ENCODE measurements at places on chromosomes 4 and X.

DNA sequence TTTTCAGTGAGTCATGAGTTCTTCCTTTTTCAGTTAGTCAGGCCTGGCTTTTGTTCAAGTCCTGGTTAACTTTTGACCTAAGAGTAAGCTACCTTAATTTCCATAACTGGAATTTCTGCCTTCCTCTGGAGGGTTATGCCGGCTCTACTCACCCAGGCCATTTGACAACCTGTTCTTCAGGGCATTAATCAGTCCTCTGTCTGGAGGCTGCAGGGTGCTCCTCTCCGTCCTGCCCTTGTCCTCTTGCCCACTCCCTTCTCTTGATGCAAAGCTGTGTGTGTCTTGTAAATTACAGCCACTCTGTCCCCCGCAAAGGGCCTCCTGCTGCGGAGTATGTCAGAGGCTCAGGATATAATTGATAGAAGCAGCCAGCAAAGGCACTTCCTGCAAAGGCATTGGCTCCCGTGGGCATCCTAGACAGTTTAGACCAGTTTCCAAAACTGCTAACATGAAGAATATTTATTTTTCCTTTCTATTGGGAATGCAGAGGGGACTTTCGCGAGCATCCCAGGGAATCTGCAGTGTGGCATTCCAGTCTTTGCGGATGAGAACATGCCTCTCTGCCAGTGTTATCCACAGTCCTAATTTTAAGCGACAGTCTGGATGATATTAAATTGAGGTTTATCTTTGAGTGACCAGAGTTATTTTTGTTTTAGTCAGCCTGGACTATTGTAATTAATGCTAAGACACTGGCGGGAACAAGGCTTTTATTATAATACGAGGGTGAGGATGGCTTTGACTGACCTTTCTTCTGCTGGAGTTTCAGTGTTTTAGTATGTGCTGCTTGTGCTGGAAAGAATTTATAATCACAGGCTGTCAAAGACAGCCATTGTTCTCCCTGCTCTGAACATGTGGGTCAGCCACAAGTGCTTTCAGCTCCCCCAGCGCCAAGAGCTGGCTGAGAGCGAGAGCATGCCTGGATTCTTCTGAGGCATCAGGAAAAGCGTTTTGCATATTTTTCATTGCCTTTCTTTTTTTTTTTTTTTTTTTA lies 74.2 kb downstream of the LIMCH1 start:
- no peak for DNase-seq

- no peak for DNase-seq
Observed at GRCh38 chr4:37365888-37366287, 121.3 kb downstream of the NWD2 start.

- no peak for DNase-seq
Observed at GRCh38 chrX:2408856-2409255, 91.9 kb downstream of the DHRSX start.

GRCh38 chr4:99215521-99215920 lies 3.5 kb downstream of the ADH6 start:
- DNase-seq = no peak

GRCh38 chr4:155629183-155629825 lies 37.3 kb upstream of the GUCY1A1 start:
- DNase-seq = no peak

DNA sequence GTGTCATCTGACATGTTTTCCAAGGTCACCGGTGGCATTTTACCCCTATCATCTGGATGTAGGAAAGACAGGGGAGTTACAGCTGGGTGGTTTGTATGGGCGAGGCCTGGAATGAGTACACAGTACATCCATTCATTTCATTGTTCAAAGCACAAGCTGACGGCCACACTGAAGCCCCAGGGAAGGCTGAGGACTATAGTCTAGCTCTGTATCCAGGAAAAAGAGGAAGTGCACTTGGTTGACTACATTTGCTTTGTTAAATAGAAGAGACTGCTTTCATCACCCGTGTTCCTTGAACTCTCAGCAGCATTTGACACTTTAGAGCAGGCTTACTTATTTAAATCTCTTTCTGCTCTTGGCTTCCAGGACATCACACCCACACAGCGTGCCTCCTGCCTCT lies 1041.0 kb upstream of the TENM3 start:
- no peak for DNase-seq

- DNase-seq = no peak
Observed at GRCh38 chr4:163603257-163603656, 108.8 kb downstream of the TMA16 start.

DNA sequence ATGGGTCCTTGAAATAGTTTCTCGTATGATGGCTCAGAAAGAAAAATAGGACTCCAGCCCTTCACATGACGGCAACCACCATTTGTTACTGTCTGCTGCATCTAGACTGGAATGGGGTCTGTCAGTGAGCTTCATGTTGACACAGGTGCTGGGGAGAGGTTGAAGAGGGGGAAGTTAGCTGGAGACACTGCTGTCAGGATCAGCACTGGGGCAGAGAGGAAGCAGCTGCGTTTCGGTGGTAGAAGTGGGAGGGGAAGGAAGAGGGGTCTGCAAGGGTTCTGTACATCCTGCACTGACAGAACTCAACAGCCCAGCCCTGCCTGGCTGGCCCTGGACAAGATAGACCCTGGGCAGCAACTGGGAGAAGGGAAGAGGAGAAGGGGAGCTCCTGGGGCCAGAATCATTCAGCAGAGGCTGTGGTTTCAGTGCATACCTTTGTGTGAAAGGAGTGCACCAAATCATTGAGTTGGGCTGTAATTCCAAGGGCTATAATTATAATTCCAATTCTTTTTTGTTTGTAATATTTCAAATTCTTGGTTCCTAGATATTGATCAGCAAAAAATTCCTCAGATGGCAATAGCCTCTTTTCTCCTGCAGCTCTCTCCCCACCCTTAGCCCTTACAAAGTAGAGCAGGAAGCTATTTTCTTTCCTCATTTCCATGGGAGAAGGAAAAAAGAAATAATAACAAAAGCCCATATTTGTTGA lies 119.4 kb upstream of the C1GALT1C1 start:
- DNase-seq = no peak

DNA sequence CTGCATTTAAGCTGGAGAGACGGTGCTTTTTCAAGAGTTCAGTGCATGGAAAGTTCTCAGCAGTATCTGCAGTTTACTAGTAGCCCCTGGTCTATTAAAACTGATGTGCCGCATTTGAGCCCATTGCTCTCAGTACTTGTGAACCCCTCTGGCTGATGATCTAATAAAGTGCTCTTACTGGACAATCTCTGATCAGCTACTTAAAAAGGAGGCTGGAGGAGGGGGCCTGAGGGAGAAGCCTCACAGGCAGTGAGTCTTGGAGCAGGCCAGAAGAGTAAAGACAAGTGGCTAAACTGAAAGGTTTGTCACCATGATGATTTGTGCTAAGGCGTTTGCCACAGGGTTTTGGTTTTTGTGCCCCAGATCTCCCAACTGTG lies 138.5 kb downstream of the ARX start:
- no peak for DNase-seq

- DNase-seq = no peak
Observed at GRCh38 chr4:110108422-110108821, 90.0 kb downstream of the ELOVL6 start.

DNA sequence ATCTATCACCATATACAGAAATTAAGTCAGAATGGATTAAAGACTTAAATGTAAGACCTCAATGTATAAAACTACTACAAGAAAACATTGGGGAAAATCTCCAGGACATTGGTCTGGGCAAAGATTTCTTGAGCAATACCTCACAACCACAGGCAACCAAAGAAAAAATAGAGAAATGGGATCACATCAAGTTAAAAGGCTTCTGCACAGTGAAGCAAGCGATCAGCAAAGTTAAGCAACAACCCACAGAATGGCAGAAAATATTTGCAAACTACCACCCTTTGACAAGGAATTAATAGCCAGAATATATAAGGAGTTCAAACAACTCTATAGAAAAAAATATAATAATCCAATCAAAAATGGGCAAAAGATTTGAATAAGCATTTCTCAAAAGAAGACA lies 236.9 kb upstream of the EMCN start:
- no peak for DNase-seq

GRCh38 chr4:92636038-92636806 lies 332.5 kb downstream of the GRID2 start:
- DNase-seq = no peak

DNA sequence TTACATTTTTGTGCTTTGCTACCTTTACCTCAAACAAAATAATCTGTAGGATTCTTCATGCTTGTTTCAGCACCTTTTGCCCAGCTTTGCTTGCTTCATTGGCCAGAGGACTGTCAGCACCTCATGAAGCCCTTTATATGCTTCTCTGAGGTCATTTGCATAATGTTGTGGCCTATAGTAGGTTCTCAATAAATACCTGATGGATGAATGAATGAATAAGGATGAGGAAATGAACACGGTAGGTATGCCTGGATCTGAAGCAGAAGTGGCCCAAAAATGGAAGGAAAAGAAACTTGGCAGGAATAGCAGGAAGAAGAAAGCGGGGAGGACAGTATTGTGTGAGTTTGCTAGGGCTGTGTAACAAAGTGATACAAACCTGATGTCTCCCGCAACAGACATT lies 7.9 kb downstream of the GRK4 start:
- DNase-seq = no peak

DNA sequence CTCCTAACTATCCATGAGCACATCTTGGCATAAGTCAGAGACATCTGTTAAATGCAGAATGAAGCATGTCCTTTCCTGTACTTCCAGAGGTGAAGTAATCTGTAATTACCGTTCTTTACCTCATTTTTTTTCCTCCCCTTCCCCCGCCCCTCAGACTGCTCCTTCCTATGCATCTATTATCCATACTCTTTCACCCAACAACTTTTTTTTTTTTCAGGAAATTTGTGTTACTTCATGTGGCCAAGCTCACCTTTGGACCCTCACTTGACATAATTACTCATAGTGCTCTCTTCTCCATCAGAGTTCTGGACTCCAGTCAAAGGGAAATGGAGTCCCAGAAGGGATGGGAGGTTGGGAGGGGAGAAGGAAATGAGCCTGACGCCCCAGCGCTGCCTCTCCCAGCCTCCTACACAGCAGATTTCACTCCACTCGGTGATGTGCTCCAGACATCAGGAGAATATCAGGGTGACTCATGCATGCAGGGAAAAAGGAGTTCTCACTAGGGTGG lies 568.8 kb downstream of the STIM2 start:
- no peak for DNase-seq

- no peak for DNase-seq
Observed at GRCh38 chr4:187999406-187999932, 3.9 kb downstream of the ZFP42 start.

- no peak for DNase-seq
Observed at GRCh38 chr4:72558655-72559054, 10.4 kb downstream of the ADAMTS3 start.

DNA sequence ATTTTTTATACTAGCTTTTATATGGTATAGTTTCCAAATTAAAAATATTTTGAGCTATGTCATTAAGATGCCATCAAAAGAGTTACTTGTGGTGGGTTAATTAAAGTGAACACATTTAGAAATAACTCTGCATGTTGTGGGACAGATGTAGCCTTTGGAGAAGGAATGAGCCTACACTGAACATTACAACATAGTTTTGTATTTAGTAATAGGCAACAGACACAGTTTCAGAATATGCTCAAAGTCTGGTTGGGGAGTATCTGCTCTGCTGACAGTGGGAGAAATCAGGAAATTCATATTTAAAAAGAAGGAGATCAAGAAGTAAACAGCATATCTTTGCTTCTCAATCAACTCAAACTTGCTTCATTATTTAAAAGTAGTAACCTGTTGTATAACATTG lies 23.7 kb downstream of the EMCN start:
- no peak for DNase-seq

- DNase-seq = no peak
Observed at GRCh38 chrX:129731228-129731627, 7.6 kb upstream of the XPNPEP2 start.

- DNase-seq = no peak
Observed at GRCh38 chrX:24340501-24340900, 19.9 kb upstream of the SUPT20HL1 start.
